ENCODE measurements at places on chromosomes 3 and 15.

DNA sequence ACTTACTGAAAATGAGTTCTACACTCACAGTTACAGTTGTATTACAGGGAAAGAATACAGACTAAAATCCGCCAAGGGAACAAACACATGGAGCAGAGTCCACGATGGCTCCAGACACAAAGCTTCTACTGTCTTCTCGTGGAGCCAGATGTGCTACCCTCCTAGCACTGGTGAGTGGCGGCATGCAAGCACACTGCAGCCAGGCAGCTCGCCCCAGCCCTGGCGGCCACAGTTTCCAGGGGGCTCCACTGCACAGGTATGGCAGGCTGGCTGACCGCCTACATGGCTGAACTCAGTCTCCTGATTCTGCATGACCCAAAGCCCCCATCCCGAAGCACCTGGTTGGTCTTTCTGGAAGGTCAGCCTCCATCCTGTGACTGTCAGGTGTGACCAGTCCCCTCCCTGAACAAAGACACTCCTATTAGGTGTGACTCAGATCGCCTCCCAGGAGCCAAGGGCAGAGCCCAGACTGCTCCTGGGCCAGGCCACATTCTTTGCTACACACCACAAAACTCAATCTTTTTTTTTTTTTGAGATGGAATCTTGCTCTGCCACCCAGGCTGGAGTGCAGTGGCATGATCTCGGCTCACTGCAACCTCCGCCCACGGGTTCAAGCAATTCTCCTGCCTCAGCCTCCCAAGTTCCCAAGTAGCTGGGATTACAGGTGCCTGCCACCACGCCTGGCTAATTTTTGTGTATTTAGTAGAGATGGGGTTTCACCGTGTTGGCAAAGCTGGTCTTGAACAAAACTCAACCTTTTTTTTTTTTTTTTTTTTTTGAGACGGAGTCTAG, 51.5 kb downstream of the CFAP92 start:
- DNase-seq = no peak

- peak; percentile 89 for DNase-seq
Observed at GRCh38 chr3:16448639-16449070, 64.8 kb downstream of the RFTN1 start.

- DNase-seq = peak; percentile 64
Observed at GRCh38 chr3:133591271-133591742, 17.8 kb downstream of the CDV3 start.

DNA sequence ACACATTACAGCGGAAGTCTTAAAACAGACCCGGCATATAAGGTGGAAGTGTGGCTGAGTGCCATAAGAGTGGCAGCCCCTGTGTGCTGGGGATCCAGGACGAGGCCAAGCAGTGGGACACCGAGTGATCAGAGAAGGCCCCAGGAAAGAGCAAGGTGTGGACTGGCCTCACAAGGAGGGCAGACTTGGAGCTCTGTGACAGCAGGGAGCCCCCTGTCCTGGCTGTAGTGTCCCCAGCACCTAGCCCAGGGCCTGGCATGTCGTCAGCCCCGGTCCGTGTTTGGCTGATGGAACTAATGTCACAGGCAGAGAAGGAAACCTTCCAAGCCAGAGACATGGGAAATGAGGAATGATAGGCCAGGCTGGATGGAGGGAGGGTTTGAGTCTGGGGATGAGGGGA, 4.8 kb downstream of the PDIA5 start:
- DNase-seq = no peak

DNA sequence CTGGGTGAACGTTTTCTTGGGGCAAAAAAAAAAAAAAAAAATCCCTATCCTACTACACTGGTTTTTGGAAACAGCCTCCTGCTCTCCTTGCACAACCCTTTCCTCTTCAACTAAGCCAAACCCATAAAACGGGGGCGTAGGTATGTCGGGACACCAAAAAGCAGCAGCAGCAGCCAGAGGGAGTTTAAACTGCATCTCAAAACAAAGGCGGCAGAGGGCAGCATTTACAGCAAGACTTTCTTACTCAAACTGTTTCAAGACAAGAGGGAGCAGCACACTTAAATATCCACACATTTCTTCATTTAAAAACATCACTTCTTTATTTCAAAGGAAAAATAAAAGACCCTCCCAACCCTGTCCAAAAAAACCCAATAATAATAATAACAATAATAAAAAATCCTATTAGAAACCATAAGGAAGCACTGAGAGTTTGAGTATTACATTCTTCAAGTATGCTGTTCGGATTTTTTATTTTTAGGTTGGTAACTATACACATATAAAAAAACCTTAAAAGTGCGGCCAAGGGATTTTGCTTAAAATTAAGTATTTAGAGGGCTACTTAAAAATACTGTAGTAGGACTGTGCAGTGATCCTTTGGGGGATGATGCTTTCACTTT, 43.9 kb upstream of the PLXND1 start:
- DNase-seq = peak; percentile 79

DNA sequence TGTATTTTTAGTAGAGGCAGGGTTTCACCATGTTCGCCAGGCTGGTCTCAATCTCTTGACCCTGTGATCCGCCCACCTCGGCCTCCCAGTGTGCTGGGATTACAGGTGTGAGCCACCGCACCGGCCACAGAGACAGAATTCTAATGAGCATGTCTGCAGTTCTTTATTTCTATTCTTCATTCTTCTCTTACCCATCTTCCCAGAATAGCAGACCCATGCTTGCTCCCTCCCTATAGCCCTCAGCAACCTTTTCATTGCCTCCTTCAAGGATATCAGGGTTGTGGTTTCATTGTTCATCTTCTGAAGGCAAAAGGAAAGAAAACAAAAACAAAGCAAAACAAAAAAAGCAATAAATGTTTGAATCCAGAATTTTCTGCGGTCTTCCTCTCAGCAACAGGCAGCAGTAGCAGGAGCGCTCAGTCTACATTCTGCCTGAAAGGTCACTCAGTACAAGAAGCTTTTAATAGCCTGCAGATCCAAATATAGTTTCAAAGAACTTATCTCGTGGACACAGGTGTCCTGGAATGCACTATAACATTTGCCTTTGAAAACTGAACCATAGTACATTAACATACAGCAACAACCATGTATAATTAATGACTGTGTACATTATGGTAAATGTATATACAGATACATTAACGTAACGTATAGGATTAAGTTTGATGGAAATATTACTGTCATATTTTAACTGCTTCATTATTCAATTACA, at the start of gene SMCO1:
Gene SMCO1 (minus strand): TSS at position 434 of the 709 bp plus-strand sequence. CDS start 137 bp downstream, at position 297.
- no peak for DNase-seq
